ENCODE measurements at places on chromosomes 7 and 10. TPM values are rescaled to one million over a fixed set of nuclear protein-coding genes. Genes with fewer than 3 reads are reported as not detected.

GRCh38 chr7:131039836-131040235 is 287.8 kb upstream of the MKLN1 start:
- DNase-seq, result peak; percentile 39

DNA sequence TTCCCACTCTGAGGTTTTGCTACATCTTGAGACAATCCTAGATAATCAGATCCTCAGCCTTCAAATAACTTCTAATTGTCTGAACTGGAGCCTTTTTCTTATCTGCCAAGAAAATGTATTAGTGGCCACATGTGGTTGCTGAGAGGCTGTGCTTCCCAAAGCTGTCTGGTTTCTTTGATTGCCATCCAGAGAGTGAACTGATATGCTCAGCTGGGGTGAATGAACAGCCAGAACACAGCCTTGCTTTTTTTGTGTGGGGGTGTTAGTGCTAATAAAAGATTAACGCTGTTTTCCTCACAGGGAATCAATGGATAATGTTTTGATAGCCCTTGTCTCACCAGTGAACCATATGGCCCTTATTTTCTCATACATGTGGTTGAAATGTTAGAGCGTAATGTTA is 66.9 kb downstream of the BBS9 start:
- no peak for DNase-seq

- DNase-seq, result no peak
Observed at GRCh38 chr10:131162866-131163843, 148.4 kb downstream of the TCERG1L start.

GRCh38 chr7:142867398-142868187 is 12.7 kb downstream of the EPHB6 start:
- DNase-seq, result no peak

GRCh38 chr7:16975712-16976111 is 93.9 kb upstream of the AGR3 start:
- no peak for DNase-seq

DNA sequence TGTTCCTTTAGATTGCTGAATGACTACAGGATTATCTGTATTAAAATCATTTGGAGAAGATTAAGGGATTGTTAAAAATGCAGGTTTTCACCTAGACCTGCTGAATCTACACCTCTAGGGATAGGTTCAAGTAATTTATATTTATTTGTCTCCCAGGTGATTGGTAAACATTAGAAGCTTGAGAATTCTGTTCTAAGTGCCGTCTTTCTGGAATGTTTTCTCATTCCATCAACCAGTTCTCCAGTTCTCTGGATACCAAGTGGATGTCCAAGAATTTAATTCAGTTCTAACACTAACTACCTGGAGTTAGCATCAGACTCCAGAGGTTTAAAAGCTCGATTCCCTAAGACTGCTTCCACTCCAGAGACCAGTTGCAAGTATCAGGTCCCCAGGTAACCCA is 110.9 kb downstream of the PRTFDC1 start:
- DNase-seq, result no peak

The MAT1A gene
- polyA plus RNA-seq, result 0.46 TPM

- DNase-seq, result no peak
Observed at GRCh38 chr10:92180399-92180798, 110.5 kb downstream of the CPEB3 start.

The PTF1A gene
- polyA plus RNA-seq, result not detected

GRCh38 chr7:107660381-107661080 is at the start of gene SLC26A4:
SLC26A4 (plus strand) TSS chr7:107660828; CDS start chr7:107661642, 814 bp downstream.
- DNase-seq, result no peak

- DNase-seq, result peak; percentile 85
Observed at GRCh38 chr7:100837099-100837836, 9.9 kb upstream of the EPHB4 start.

The CYP2C19 gene
- polyA plus RNA-seq, result not detected

The DPP6 gene
- polyA plus RNA-seq, result 13.1 TPM

DNA sequence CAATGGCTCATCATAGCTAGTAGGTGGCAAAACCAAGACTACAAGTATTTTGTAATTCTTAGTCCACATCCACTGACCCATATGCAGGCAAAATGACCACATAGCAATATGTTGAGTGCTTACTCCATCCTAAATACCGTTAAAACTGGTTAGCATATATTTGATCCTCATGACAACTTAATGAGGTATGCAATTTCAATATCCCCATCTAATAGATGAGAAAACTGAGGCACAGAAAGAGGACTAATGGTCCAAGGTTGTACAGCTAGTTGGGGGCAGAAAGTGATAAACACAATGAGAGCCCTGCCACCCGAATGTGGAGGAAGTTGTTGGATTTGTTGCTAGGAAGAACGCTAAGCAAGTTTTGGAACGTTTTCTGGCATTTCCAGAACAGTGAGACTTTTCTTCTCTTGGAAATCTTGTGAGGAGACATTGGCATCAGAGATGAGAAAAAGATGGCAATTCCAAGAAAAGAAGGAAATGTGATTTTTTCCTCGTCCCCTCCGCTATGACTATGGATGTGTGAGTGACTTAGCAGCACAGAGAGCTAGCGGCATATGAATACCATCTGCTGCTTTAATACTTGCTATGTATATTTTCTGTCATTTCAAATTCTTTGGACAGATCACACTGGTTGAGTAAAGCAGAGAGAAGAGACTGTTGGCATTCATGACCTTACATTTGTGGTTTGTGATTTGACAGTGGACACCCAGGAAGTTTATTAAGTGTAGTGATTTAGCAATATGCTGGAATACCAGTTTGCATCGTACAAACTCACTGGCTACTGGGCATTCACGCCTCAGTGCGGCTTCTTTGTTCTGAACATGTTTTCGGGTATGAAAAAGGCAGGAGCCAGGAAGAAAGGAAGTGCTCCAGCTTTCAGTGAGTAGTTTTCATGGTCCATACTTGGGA is 51.5 kb downstream of the NRCAM start:
- DNase-seq, result no peak

DNA sequence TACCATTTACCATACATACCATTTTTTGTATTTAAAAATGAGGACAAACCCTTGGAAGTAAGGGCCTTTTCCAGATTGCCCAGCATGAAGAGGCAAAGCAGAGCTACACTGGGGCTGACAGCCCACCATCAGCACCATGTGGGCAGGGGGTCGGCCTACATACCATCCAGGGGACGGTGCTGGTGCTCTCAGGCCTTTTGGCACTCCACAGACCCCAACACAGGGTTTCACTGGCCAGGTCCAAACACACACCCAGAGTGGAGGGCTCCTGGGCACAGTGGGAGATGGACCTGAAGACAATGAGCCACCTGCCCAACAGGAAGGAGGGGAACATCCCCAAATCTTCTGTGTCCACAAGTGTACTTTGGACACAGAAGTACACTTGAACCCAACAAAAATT is 69.2 kb upstream of the CAMK2B start:
- no peak for DNase-seq

DNA sequence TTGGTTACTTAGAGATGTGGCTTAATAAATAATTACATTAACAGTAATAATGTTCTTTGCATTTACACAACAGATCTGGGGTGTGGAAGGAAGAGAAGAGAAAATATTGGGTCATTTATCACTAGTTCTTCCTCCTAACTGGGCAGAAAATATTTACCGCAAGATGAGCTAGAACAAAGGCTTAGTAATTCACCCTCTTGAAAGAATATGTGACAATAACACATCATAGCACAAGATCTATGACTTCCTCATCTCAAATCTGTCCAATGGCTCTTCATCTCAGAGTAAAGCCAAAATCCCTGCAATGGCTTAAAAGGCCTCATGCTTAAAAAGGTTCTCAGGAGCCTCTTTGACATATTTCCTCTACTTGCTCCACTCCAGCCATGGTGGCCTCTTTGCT is 178.6 kb downstream of the ZNF438 start:
- no peak for DNase-seq

- peak; percentile 26 for DNase-seq
Observed at GRCh38 chr10:113958631-113959382, 84.9 kb upstream of the ADRB1 start.
